Activated CD4-positive, alpha-beta T cell treated with anti-CD3 and anti-CD28 coated beads for 1 hour (primary cell): ENCODE measurements at places on chromosomes 1 and 21.
A peak's percentile ranks its signal among the peaks of the same experiment; 100 is the strongest.

- DNase-seq: no peak
Measured at GRCh38 chr1:200310824-200311223, 99.0 kb downstream of the ZNF281 start.

- no peak for DNase-seq
Measured at GRCh38 chr1:161017756-161018630, 3.0 kb downstream of the F11R start.

- no peak for DNase-seq
Measured at GRCh38 chr1:200561856-200562214, 58.7 kb downstream of the KIF14 start.

DNA sequence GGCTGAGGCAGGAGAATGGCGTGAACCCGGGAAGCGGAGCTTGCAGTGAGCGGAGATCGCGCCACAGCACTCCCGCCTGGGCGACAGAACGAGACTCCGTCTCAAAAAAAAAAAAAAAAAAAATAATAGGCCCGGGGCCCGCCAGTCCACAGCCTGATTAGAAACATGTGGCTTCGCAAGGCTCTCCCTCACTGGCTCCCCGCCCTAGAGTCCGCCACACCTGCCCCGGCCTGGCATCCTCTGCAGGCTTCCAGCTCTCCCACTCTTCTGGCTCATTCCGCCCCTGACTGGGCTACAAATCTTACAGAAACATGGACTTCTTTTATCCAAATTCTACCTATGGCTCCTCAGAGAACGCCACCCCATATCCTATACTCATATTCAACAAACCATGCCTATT, 32.4 kb downstream of the PGBD5 start:
- no peak for DNase-seq

- DNase-seq: no peak
Measured at GRCh38 chr21:29462479-29462878, 163.8 kb downstream of the BACH1 start.

DNA sequence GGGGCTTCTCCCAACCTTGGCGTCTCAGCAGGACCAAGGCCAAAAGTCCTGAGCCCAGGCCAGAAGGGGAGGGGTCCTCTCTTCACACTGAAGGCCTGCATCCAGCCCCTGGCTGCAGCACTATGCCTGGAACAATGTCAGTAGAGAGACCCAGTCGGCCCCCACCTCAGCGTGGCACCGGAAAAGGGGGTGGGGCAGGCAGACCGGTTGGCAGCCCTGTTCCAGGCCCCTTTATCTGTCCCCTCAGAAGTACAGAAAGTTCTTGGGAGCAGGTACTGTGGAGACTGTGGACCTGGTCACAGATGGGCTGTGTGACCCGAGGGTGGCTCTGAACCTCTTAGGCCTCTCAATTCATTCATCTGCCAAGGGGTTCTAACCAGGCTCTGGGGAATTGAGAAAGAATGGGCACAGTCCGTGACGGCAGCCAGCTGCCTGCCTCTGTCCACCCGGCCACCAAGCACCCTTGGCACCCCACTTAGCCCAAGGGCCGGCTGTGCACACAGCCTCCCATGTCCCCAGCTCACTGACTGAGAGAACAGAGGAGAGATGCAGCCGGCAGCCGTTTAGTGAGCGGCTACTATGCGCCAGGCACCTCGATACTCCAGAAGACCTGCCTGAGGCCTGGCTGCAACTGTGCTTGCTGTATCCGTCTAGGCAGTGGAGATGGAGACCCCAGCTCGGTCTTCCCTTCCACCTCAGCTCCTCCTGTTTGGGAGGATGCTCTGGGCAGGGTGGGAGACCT, 23.9 kb downstream of the RUNX3 start:
- peak; percentile 3 for DNase-seq

DNA sequence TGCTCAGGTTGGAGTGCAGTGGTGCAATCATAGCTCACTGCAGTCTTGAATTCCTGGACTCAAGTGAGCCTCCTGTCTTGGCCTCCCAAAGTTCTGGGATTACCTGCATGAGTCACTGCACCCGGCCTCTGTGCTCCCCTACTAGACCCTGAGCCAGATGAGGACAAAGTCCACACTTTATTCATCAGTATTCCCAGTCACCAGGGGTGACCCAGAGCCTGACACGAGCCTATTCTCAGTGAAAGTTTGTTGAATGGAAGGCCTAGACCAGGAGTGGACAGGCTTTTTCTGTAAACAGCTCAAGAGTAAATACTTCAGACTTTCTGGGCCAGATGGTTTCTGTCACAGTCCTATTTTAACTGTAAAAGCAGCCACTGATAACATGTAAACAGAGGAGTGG, 68.2 kb downstream of the MAB21L3 start:
- no peak for DNase-seq

- DNase-seq: no peak
Measured at GRCh38 chr1:204341380-204341779, 18.3 kb downstream of the PLEKHA6 start.

DNA sequence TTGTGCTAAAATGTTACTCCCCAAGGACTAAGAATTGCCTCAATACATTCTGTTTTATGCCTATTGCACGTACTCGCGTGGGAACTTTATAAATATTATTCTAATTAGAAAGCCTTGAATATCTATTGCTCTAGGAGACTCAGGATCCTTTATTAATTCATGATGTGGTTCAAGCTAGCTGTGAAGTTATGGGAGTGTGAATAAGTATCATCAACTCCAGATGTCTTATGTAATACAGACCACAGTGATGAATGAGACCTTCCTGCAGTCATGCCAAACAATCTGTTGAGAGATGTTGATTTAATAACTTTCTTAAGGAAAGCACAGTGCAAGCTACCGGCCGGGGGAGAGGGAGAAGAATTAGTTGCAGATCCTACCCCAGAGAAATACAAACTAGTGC, 519.2 kb upstream of the ZP4 start:
- DNase-seq: no peak

DNA sequence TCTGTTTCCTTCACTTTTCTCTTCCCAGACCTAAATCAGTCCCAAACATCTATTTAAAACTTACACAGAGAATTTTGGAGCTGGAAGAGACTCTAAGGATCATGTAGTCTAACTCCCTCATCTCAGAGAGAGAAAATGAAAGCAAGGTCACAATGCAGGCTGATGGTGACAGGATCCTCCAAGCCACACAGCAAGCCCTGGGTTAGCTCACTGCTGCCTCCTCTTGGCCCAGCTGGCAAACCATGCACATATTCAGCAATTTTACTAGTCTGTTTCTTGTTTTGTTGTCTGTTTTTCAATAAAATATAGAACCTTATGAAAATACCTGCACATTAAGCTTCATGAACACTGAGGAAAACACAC, 27.7 kb upstream of the LY9 start:
- peak; percentile 73 for DNase-seq

DNA sequence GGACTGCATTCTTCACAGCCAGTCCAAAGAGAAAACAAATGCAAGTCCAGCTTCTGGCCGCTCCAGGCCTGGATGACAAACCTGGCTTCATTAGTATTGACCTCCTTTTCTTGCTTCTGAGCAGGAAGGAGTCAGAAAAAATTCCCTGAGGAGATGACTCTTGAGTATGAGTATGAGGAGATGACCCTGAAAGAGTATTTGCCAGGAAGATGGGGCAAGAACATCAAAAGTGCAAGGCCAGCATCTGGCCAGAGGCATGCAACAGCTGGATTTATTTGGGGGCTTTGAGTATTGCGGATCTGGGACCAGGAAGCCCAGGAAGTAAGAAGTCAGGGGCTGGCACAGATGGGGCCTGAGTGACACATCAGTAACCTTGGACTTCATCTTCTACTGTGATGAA, 113.9 kb downstream of the GLIS1 start:
- DNase-seq: no peak

- no peak for DNase-seq
Measured at GRCh38 chr21:44709426-44710293, 1.7 kb downstream of the TSPEAR start.
